Activated gamma-delta T cell treated with Interleukin-2 at 50 U/mL for 16 hours (primary cell): ENCODE measurements at places on chromosomes 16 and 17.

GRCh38 chr17:77841742-77842527, 116.6 kb upstream of the TNRC6C start:
- DNase-seq: no peak

DNA sequence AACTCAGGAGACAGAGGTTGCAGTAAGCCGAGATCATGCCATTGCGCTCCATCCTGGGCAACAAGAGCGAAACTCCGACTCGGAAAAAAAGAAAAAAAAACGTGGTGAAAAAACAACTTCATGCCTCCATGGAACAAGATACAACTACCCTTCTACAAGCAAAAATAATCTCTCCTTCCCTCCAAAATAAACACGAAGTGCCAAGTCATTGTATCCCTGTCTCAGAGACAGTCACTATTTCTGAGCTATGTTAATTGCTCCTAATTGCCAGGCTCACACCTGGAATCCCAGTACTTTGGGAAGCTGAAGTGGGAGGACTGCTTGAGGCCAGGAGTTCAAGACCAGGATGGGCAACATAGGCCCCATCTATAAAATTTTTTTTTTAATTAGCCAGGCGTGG, 19.0 kb upstream of the SLC16A5 start:
- no peak for DNase-seq

DNA sequence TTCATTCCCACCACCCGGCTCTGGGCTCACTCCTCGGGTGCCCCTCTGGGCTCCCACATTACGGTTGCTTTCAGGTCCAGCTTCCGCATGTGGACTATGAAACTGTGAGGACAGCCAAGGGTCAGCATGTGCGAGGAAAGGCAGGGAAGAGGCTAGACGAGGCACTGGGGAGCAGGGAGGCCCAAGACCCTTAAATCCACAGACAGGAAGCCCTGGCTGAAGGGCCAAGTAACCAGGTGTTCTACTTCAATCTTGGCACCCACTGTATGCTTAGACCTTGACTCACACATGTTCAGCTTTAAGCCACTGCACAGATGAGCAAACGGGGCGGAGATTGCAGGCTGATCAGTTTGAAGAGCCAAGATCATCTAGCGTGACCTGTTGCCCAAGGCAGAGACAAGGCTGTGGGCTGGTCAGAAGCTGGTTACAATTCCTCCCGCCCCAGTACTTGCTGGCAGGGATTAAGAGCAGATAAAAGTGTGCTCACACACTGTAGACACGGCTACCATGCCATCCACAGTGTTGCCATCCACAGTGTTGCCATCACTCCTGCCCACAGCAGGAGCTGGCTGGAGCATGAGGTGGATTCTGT, at the start of gene CES4A:
Gene CES4A, plus strand, starts transcription at position 393 of the 592 bp plus-strand sequence. Its CDS starts 184 bp downstream, at position 577.
- no peak for DNase-seq

DNA sequence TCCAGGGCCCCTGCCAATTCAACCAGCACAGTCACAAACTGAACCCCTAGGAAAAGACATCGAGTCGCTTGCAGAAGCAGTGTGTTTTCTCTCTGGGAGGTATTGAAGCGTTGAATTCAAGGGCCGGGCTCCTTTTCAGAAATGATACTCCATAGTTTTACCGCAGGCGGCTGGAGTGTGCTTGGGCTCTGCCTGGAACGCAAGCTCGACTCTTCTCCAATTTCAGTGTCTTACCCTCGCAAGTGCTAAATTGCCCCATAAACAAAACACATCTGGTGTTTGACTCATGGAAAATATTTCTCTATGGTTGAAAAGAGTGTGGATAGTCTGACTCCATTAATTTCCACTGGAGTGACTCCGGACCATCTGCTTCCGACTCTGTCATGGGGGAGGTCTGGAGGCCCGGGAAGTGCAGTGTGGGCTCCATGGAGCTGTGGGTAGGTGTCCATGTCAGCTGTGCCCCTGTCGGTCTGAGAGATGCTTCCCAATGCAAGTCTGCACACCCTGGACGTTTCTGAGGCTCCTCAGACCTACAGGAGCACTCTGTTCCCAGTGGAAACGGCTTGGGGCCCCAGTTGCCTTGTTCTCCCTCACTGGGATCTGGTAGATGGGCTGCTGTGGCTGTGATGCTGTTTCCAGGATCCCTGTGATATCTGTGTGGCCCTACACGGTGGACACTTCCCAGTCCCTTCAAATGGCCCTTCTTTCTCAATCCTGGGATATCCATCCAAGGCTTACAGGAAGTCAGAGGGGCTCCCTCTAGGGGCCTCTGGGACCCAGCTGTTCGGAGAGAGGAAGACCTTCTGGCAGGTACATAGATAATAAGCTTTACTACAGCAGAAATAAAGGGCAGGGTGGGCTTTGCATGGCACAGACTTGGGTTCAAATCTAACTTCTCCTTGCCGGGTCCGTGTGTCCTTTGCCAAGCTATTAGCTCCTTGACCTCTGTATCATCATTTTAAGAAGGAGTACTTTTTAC, 119.8 kb upstream of the CDH13 start:
- DNase-seq: no peak

DNA sequence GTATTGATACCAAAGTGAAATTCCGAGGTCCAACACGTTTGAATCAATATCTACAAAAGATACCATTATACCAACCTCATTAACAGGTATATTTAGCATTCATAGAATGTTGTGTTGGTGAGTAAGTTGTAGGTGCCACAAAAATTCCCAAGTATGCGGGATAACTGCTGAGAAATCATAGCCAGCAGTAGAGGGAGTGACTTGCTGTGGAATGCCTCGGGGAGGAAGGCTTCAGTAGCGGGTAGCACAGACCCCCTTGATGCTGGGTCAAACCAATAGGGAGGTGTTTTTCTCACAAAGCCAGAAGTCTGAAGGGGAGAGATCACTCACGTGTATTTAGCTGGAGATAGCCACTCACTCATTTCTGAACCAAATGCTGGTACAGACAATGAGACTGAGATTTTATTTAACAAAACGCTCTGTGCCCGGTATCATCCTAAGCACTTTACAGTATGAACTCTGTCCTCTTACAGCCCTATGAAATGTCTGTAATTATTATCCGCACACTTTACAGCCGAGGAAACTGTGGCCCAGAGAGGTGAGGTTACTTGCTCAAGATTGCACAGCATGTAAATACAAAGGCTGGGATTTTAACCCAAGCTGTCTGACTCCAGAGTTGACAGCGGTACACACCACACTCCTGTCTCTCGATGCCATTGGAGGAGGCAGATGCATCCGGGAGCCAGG, 23.1 kb downstream of the HSBP1 start:
- no peak for DNase-seq

GRCh38 chr17:44200478-44201155, 933 bp upstream of the ATXN7L3 start:
- DNase-seq: no peak

DNA sequence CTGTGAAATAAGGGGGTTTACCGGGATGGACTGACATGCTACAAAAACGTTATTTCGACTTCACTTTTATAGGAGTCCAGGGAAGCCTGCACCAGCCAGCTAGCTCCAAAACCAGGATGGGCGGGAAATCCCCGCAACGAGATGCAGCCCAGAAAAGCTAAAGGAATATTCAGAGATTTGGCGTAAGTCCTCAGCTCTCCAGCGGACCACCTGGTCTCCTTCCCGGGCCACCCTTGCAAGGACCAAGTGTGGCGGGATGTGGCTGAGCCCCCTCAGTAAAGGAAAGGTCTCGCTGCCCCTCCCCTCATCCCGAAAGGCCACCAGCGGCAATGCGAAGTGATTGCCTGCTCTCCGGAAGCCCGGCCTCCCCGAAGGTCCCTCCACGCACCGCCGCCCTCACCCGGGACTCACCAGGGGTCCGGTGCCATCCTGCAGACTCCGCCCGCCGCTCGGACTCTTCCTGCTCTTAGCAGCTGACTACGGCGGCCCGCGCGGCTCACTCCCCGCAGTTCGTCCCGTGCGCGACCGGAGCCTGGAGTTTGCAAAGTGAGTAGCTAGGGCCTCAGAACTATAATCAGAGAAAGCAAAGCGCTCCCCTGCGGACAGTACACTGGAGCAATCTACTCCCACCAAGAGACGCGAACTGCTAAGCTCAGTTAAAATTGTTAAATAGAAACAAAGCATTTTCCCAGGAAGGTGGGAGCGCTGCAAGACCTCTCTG, at the start of gene STX8:
Gene STX8, minus strand, starts transcription at position 440 of the 721 bp plus-strand sequence. Its CDS starts 12 bp downstream, at position 428.
- DNase-seq: peak; percentile 74

DNA sequence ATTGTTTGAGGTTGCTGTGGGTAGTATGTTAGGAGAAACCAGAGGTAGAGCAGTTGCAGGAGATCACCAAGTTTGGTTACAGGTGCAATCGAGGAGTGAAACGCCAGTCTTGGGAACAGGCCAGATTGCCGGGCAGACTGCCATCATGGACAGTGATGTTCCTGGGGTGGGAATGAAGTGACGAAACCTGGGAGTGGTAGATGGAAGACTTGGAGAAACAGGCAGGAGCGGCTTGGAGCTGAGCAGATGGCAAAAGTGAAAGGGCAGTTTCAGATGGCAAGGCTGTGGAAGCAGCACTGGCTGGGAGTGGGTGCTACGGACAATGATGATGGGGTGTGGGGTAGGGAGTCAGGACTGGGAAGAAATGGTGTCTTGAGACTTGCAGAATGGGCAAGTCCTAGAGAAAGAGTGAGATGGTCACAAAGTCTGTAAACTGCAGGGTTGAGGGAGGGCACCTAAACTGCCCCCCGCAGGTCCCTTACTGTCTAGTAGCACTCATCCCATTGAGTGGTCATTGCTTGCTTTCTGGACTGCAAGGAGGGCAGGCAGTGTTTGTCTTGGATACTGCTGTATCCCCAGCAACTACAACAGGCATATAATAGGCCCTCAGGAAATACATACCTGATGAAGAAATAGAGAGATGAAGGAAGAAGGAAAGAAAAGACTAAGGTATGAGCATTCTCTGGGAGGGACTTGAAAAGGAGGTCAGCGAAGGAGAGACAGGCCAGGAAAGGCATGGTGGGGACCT, 29.5 kb upstream of the ULK2 start:
- DNase-seq: no peak

DNA sequence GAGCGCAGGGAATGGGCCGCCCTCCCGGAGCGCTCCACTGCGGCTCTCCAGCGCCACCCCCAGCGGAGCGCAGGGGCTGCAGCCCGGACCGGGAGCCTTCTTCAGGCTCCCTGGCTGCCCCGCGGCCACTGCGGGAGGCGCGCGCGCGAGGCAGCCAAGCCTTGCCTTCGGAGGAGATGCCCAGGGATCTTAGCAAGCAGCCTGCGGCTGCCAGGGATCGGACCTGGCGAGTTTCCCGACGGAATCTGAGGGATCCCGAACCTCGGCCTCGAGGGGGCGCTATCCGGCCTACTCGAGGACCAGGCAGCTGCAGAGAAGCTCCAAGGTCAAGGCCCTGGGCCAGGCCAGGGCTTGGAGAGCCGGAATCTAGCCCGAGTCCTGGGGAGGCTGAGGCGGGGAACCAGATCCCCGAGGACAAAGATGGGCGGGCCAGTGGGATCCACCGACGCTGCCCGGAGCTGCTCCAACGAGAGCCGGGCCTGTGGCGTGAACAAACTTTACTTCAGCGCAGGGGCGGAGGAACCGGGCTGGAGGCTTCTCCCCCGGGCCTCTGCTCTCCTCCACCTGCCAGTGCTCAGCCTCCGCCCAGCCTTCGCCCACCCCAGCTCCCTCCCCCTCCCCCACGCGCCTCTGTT, at the start of gene IRX6:
Gene IRX6, plus strand, starts transcription at position 567 of the 635 bp plus-strand sequence. CDS start 889 bp downstream, outside the sequence.
- no peak for DNase-seq

DNA sequence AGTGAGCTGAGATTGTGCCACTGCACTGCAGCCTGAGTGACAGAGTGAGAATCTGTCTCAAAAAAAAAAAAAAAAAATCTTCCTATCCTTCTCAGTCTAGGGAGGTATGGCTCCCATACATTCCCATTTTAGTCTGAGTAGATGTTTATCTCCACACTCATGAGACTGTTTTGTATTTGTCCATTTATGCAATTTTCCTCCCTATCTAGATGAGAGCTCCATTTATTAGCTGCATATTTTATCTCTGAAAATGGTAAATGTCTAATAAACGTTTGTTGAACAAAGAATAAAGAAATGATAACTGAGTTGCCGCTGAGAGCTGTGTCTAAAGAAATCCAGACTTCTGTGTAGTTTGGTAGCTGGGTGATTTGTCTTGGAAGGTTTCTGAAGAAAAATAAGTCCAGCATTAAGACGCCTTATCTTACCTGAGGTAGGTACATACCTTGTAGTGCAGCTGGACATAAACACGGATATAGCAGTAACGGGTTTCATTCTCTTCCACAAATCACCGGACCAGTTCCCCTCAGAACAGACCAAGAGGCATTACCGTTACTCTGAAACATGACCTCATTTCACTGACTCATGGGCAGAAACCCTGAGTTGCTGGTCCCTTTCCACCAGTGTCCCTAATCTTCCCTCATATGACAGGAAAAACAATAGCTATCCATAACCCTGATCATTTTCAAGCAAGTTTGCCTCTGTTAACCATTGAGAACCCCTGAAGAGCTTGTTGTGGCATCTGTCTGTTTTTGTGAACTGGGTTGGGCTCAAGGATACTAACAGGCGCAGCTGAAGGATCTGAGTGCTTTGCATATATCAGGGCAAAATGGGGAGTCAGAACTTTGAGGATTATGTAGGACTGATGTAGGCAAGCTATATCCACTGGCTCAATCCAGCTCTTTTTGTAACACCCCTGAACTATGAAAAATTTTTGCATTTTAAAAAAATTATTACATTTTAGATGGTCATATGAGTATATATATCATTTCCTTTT, 177.4 kb upstream of the XYLT1 start:
- DNase-seq: no peak

GRCh38 chr17:6589266-6589946, 33.1 kb upstream of the PITPNM3 start:
- no peak for DNase-seq

- no peak for DNase-seq
Observed at GRCh38 chr16:78096386-78096785, 3.1 kb upstream of the WWOX start.

DNA sequence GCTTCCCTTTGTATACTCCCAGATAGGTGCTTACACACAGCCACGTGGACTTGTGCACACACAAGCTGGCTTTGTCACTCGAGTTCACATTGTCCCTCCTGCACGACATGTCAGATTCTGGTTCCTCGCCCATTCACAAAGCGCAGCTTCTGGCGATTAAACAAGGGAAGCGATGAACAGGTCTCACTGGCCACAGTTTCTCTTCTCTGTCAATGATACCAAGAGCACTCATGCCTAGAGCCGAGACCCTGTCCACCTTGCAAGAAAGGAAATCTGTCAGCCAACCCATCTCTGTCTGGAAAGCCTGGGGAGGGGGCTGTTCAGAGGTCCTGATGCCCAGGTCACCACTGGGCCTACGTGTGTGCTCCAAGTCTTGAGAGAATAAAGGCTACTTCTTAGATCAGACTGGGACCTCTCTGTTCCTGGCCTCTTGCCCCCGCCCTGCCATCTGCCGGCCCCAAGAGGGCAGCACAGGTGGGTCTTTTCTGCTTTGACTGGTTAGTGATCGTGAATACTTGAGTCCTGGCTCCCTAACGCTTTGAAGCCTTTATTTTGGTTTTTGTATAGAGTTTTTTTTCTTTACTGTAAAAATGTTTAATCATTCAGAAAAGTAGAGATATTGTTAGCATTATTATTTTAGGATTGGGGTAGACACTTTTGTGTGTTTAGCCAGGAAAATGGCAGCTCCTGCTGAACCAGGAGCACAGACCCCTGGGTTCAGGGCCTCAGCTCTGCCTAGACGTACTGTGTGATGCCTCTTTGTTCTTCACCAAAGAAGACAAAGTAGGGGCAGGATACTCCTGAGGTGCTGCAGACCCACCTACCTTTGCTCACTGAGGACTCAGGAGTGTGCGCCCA, 104.7 kb downstream of the MRM1 start:
- DNase-seq: peak; percentile 47
